ENCODE measurements at places on chromosomes 7 and 10. TPM values are rescaled to one million over a fixed set of nuclear protein-coding genes. Genes with fewer than 3 reads are reported as not detected.

SPDYE2B gene
- not detected for total RNA-seq

FRMPD2 gene
- total RNA-seq, result not detected

DNAH11 gene
- 0.99 TPM for total RNA-seq

GRCh38 chr10:37703114-37703513 is 154.3 kb downstream of the ZNF248 start:
- no peak for DNase-seq

GRCh38 chr7:121510302-121510701 is 114.2 kb upstream of the FAM3C start:
- peak; percentile 65 for DNase-seq

- no peak for DNase-seq
Measured at GRCh38 chr7:6616854-6617643, 1.6 kb downstream of the ZNF853 start.

Measured in neural progenitor cell (in vitro differentiated cells).